RCC 7860 (cell line): ENCODE measurements at places on chromosomes 1 and 21.

DNA sequence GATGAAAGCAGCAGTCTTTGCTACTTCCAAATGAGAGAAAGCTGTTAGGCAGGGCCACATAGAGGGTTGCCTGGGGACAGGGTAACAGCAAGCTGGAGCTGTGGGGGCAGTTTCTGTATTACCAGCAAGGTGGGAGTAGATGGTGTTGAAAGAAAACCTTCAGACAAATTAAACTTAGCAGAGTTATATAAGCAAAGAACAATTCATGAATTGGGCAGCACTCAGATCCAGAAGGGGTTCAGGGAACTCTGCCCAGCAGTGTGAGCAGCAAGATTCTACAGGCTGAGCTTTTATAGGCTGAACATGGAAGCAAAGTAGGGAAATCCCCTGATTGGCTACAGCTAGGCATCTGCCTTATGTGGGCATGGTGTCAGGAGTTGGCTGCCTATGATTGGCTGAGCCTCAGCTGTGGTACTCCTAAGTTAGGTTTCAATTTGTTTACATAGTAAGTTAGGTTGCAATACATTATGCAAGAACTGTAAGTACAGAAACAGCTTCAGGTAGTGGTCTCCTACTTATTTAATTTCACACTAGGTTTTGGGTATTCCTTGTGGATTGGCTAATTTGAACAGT is 64.1 kb upstream of the TMPRSS2 start:
- no peak for DNase-seq

DNA sequence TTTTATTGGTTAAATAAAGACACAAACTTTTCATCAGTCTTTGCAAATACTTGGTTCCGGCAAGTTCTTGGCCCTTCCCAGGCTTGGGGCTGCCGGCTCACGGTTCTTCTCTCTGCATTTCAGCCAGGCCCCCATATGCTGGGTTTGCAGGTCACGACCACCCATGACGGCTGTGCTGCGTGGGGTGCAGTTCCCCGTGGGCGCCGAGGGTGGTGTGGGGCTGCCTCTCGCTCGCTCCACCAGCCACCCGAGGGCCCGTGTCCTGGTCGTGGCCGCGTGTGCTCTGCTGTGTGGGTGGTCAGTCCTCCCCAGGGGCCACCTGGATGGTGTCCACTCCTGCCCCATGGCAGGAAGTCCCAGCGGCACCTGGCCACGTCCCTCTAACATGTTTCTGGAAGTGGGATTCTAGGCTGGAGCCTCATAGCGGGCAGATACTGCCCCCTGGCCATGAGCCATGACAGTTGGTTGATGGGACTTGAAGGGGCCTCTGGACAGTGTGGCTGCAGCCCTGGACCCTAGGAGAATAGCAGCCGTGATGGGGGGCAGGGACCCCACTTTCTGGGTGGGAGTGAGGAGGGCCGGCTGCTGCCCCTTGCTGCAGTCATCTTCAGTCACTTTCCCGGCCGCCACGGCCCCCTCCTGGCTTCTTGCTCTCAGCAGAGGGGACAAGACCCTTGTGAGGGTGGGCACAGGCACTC is 46.3 kb downstream of the SKI start:
- DNase-seq, result no peak

GRCh38 chr1:151143057-151143435 is 3.4 kb downstream of the SEMA6C start:
- DNase-seq, result no peak

- DNase-seq, result no peak
Observed at GRCh38 chr1:53311702-53312305, 16.1 kb downstream of the LRP8 start.

GRCh38 chr21:38820471-38821239 is 14.9 kb downstream of the ETS2 start:
- no peak for DNase-seq

DNA sequence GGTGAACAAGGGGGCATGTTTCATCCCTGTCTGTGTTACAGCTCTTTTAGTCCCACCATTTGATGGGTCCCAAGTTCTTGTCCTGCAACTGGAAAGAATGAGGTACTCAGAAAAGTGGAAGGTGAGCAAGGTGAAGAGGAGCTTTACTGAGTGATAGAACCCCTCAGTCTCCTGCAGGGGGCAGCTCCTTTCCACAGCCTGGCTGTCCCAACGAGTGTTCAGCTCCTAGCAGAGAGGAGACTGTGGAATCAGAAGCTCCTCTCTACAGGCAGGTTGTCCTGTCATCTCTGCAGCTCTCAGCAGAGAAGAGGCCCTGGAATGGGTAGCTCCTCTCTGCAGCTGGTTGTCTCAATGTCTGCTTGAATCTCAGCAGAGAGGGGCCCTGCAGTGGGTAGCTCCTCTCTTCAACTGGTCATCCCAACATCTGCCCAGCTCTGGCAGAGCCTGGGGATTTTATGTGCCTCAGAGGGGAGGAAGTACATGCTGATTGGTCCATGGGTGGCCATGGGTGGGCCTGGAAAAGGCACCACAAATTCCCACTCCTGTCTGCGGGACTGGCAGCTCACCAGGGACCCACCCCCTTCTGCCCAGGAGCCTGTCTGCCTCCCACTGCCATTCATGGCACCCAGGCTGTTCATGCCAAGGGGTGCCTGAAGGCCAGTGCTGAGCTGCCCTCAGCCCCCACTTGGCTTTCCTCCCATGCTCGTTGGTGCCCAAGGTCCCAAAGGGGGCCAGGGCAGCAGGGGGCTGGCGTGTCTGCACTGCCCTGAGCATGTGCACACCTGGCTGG is 25.7 kb downstream of the LDLRAD1 start:
- no peak for DNase-seq

DNA sequence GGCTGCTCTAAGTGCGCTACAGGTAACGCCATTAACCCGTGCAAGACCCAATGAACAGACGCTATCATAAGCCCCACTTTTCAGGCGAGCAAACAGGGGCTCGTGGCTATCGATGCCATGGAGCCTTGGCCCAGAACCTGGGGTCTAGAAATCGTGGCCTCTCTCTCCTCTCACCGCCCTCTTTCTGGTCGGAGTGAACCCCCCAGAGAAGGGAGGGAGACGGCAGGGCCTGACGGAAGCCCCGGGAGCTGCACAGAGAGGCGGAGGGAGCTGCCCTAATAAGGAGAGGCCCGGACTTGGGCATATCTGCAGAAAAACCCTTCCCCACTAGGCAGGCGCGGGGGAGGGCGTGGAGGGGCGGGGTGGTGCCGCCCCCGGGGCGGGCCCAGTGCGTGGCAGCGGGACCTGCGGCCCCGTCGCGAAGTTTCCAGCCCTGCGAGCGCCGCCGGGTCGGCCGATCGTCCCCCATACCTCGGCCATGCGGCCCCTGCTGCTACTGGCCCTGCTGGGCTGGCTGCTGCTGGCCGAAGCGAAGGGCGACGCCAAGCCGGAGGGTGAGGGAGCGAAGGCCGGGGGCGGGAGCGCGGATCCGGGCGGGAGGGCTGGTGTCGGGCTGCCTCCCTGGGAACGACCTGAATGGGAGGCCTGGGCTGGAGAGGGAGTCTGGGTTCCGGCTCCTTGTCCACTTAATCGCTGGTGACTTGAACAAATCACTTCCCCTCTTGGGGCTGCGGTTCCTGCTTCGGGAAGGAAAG is at the start of gene PLOD1:
TSS of gene PLOD1 (plus strand) at position 416 of the 755 bp plus-strand sequence. CDS start at position 479, 63 bp downstream.
- peak; percentile 71 for DNase-seq

DNA sequence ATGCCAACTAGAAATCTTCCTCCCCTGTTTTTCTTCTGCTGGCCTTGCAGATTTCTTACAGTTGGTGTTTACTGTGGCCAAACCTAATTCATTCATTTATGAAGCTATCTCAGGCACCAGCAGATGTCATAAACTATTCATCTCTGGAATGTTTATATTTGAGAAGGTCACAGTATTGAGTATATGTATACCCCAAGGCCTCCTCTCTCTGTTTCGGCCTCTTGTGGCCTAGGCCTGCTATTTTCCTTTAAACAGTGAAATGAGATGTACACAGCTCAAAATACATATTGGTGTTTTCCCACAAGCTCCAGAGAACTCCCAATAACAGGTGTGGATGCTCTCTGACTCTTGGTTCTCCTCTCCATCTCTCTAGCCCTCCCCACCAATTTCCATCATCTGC is 520.7 kb upstream of the CAMK1G start:
- no peak for DNase-seq

DNA sequence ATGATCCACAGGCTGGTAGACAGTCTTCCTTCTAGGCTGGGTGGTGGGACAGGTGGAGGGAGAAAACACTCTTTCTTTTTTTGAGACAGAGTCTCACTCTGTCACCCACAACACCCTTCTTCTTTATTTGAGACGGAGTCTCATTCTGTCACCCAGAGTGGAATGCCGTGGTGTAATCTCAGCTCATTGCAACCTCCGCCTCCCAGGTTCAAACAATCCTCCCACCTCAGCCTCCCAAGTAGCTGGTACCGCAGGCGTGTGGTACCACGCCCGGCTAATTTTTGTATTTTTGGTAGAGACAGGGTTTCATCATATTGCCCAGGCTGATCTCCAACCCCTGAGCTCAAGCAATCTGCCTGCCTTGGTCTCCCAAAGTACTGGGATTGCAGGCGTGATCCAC is 2.9 kb downstream of the GPR37L1 start:
- no peak for DNase-seq

DNA sequence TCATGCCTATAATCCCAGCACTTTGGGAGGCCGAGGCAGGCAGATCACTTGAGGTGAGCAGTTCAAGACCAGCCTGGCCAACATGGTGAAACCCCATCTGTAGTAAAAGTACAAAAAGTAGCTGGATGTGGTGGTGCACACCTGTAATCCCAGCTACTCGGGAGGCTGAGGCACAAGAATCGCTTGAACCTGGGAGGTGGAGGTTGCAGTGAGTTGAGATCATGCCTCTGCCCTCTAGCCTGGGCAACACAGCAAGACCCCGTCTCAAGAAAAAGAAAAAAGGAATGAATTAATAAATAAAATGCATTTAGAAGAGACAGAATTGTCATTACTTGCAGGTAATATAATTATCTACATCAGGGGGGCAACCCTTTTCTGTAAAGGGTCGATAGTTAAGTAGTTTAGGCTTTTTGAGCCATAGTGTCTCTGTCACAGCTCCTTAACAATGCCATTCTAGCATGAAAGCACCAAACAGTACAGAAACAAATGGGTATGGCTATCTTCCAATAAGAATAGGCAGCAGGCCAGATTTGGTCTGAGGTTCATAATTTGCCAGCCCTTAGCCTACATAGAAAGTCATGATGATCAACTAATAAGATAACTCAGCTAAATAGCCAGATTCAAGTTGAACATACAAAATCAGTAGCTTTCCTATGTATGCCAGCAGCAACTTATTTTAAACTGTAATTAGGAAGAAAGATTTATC is 56.8 kb downstream of the RPRD2 start:
- no peak for DNase-seq

DNA sequence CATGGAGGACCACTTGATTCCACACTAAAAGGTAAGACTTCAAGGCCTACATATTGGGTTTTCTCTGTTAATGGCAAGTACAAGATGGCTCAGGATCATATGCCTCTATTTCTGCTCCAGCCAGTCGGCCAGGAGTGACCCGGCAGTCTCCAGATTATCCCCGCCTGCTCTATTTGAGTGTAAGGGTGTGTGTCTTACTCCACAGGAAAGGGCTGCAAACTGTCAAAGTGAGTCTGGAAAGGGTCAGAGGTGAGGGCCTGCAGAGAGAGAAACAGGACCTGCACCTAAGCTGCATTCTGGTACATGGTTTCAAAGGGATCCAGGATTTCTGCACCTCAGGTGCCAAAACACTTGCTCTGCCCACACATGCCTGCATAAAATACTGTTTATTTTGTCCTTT is 9.2 kb downstream of the ZNF692 start:
- no peak for DNase-seq

DNA sequence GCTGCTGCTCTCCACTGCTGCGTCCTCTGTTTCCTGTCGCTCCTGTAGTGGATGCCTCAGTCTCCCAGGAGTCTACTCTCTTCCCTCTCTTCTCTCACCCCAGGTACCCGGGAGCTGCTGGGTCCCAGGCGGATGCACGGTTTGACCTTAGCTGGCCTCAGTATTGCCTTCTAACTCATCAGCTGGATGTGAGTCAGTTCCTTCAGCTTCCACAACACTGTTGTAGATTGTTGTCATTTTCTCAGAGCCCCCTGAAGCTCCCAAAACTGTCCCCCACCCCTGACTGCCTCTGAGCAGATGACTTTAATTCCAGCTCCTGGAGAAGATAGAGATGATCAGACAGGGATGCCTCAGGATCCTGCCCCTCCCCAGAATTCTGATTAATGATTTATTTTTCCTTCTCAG is 7.2 kb downstream of the CNIH3 start:
- DNase-seq, result peak; percentile 83

DNA sequence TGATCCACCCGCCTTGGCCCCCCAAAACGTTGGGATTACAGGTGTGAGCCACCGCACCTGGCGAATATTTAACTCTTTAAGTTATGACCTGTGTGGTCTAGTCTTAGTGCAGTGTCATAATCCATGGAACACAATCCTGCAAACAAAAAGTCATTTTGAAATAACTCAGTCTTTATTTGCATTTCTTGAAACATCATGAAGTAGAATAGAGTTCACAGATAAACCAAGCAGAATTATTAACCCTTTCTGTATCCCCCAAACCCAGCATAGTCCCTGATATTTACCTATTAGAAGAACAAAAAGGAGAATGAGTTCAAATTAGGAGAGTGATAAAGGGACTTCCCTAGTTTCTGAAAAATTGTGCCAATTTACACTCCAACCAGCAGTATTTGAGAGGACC is 19.9 kb downstream of the ZYG11B start:
- no peak for DNase-seq

DNA sequence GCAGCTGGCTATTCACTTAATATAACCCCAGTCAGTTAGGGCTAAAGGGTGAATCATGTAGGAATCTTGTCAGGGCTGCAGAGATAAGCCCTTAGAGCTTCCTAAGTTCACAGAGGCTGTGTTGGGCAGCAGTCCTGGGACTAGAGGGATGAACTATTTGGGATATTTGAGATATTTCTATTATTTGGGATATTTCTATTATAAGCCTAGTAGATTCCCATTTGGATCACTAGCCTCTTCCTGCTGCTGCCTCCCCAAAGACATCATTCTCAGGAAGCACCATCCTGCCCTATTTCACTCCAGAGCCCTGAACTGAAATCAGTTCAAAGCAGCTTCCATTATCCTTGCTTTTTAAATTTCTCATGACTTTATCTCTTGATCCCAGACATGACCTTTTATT is 501.3 kb downstream of the NUF2 start:
- DNase-seq, result no peak

GRCh38 chr1:14083277-14083676 is 383.3 kb downstream of the PRDM2 start:
- DNase-seq, result no peak

GRCh38 chr21:37383086-37383485 is 16.5 kb downstream of the DYRK1A start:
- no peak for DNase-seq

DNA sequence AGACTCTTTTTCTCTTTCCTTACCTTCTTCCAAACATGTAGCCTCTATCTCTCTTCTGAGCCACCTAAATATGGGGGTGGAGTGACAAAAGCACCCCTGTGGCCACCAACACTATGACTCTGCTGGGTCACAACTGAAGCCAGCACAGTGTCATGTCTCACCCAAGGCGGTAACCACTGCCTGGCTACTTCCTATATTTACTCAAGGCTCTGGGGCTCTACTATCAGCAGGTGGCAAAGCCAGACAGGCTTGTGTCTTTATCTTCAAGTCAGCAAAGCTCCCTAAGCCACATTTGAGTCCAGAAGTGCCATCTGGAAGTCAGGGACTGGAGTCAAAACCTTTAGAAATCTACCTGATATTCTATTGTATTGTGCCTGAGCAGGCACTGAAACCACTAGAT is 1515.2 kb downstream of the PLA2G4A start:
- DNase-seq, result no peak
